ENCODE measurements at places on chromosomes 6 and 20.

- DNase-seq = no peak
Measured at GRCh38 chr6:169868458-169868857, 117.0 kb downstream of the ERMARD start.

DNA sequence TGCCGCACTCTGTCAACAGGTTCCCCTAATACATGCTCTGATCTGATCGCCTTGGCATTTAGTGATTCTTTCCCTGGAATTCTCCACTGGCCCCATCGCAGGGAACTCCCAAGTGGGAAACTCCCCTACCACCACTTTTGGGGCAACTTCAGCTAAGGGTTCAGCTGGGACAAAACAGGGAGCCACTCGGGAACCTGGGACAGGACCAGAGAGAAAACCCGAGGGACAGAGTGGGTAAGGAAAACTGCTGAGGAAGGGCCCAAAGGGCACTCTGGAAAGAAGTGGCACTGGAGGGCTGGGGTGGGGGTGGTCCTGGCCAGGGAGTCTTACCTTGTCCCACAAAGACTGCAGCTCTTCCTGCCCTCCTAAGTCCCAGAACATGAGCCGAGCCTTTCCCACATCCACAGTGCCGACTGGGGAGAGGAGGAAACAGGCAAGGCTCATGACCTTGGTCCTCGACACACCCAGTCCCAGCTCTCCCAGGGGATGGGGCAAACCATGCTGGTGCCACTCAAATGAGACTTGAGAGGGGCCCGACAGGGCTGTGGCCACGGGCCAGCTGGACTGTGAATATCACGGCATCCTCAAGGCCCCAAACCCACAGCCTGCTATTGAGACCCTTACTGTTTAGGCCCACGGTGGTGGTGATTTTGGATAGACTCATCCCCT is 1.6 kb downstream of the ARFRP1 start:
- DNase-seq = no peak

DNA sequence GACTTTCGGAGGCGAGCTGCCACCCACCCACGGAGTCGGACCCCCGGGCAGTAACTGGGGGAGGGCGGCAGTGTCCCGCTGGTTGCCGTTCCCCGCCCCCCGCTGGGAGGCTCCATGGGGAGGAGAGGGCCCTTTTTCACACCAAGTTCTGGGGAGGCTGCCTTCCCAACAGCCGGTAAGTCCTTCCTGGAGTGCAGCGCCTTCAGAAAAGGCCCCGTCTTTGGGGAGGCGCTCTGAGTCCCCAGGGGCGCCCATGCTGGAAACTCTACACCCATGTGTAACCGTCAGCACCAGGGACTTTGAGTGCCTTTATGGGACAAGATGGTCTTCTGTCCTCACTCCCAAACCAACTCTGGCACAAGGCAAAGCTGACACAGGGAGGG is 430 bp upstream of the SOX18 start:
- no peak for DNase-seq

DNA sequence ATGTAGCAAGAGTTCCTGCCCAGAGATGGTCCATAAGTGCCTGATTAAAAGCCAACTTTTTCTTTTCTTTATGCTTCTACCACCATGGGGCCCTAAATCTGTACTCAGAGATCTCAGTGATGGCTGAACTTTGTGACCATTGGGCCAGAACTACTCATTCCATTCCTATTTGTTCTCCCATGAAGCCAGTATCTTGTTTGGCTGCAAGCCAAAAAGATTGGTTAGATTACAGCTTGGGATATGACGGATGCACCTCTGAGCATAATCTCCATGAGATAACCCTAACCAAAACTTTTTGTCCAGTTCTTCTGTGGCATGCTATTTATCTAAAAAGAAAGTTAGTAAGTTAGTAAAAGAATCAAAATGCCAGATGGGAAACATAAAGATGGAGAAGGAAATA is 72.2 kb downstream of the PLCB4 start:
- DNase-seq = no peak

- no peak for DNase-seq
Measured at GRCh38 chr6:91509711-91510110, 922.8 kb upstream of the MAP3K7 start.

DNA sequence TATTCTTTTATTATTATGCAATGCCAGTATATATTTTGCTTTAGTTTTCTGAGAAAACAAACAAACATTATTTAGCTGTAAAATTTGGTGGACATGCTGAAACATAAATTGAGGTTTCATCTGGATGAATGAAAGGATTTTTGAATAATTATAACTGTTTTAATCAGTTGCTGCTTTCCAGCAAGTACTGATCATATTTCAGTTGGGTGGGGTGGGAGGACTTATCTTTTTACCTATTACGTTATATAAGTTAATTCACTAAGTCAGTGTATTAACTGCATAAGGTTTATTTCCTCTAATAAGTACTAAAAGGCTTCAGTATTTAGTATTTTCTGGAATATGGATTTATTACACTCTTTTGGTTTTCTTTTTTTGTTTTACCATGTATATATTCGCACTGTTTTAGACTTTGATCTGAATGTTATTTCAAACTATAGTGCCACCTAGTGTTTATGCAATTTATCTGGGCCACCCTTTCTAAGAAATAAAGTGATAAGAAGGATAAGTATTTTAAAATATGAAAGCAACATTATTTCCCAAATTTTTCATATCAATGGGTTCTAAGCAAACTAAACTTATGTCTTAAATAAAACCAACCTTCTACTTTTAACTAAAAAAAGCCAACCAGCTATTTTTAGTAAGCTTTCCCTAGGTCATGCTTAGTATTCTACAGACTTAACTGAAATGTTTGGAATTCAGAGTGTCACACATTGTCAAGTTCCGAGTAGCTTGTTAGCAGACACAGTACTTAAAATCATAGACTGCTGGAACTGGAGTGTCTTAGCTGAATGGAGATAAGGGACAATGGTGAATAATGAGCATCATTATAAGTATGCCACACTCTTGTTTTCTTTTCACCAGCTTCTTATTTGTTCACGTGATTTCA is 105.4 kb upstream of the MCHR2 start:
- DNase-seq = no peak

GRCh38 chr20:31720486-31721407 is 1.9 kb downstream of the BCL2L1 start:
- DNase-seq = no peak

DNA sequence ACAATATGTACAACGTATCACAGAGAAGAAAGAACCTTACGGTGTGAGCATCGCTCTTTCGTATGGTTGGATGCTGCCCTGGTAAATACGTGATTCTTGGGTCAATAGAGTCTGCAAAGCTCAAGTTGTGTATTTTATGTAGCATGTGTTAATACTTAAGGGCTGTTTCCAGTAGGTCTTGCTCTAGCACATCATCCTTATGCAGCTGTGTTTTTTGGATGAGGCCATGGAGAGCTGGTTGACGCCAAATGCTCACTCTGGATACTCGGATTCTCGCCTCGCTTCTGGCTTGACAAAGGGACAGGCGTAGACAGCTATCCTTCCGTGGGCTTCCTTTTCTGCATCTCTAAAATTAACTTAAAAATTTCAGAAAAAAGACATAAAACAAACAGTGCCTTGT is 38.9 kb downstream of the SNRNP48 start:
- no peak for DNase-seq

GRCh38 chr6:144379356-144379755 is 94.2 kb downstream of the UTRN start:
- no peak for DNase-seq

DNA sequence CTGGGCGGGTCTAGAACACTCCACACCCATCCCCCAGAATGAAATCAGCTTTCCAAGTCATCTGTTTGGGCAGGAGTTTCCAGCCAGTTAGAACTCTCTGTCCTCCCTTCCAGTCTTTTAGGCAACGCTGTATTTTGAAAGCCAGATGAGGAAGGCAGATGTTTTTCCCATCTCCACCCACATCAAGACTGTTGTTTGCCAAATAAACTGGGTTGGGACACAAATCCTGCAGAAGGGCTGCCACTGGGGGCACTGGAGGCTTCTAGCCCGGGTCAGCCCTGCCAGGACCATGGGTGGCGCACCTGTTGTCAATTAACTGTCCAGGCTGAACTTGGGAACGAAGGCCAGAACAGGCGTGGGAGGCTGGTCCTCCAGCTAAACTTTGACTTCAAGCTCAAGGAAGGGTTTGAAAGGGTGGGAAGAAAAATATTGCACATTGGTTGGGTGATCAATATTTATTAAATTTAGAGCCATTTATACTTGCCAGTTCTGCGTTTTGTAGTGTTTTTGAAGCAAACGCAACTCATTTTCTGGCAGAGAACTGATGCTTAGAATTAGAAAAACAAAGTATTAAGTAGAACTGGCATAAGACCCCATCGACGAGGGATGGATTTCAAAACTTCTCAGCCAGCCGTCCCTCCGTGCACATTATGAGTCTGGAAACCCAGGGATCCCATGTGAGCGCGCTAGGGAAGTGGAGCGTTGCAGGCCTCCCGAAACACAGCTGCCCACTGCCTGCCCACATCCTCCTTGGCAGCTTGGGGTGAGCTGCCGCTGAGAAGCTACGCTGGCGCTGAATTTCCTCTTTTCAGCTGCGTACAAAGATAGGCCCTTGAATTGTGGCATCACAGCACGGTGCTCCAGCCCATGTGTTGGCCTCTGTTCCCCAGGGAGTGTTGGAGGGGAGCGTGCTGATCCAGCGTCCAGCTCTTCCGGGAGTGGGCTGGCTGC is 297.4 kb downstream of the QKI start:
- DNase-seq = no peak

DNA sequence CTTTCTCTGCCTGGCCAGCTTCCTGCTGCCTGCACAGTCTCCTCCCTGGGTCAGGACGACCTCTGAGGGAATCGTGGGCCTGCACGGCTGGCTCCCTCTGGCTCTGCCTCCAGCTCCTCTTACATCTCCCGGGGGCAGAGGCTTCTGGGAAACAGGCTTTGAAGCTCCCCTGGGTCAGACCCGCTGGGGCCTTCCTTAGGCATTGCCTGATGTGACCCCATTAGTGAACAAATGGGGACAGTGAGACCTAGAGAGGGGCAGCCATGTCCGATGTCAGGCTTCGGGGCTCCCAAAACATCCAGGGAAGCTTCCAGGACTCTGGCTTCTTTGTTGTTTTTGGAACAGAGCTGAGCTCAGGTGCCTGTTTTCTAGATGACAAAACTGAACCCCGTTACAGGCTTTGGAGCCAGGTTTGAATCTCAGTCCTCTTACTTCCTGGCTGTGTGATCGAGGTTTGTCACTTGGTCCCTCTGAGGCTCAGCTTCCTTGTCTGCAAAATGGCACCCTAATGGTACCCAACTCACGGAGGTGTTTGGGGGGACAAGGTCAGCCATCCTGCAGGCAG is 94.3 kb downstream of the CEBPB start:
- DNase-seq = no peak

DNA sequence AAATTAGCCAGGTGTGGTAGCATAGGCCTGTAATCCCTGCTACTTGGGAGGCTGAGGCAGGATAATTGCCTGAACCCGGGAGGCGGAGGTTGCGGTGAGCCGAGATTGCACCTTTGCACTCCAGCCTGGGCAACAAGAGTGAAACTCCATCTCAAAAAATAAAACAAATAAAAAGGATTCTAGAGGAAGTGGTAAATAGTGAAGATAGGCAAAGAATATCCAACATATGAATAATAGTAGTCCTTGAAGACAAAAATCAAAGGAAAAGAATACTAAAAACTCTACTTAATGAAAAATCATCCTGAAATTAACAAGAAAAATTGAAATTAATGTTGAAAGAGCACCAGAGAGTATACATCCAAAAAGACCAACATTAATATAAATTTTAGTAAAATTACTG is 67.0 kb upstream of the MRAP2 start:
- no peak for DNase-seq

All from activated T-helper 9 cell treated with anti-CD3 and anti-CD28 coated beads, Interleukin-2, amount 50 U/mL, for 16 hours (primary cell).